ENCODE measurements at places on chromosomes 12 and 14. TPM values are rescaled to one million over a fixed set of nuclear protein-coding genes. Genes with fewer than 3 reads are reported as not detected.

- no peak for DNase-seq
Observed at GRCh38 chr12:53180931-53181645, 363 bp upstream of the CSAD start.

GRCh38 chr12:82440885-82441284 lies 82.6 kb downstream of the METTL25 start:
- DNase-seq, result no peak

FOXG1 gene
- polyA plus RNA-seq, result 0.08 TPM

OR4M1 gene
- not detected for polyA plus RNA-seq

GLRX5 gene
- polyA plus RNA-seq, result 80.6 TPM

Data from right renal pelvis (tissue), 4 donors.